Foreskin melanocyte (primary cell): ENCODE measurements at places on chromosomes 3 and 15.

- no peak for DNase-seq
Measured at GRCh38 chr15:20340331-20340811, 201.2 kb downstream of the GOLGA6L6 start.

DNA sequence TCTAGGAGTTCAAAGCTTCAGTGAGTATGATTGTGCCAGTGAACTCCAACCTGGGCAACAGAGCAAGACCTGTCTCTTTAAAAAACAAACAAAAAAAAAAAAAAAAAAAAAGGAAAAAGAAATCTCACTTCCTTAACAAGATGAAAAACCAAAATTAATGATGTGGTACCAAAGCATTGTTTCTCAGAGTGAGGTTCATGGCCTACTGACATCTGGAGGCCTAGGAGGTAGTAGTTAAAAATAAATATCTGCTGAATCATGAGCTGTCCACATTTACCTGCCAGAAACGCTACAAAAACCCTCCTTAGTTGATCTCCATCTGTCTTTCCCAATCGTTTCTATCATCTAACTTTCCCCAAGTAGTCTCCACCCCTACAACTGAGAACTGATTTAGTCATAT, 51.2 kb downstream of the EPHA6 start:
- DNase-seq = no peak

GRCh38 chr3:24225385-24225950, 269.2 kb downstream of the THRB start:
- DNase-seq = peak; percentile 35

DNA sequence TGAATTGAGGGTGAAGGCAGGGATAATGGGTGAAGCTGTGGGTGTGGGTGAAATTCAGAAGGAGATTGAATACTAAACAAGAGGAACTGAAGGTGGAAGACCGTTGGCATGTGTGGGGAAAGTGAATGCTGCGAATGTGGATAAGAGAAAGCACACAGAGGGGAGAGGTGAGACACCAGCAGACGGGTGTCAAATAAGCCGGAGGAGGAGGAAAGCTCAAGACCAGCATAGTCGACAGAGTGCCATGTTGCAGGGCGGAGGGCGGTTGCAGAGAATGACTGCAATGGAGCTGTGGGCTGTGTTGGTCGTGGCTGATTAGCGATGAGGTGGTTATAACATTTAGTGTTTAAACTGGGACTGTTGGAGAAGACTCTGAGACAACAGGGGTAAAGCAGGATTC, 16.4 kb upstream of the HCN4 start:
- no peak for DNase-seq

- DNase-seq = no peak
Measured at GRCh38 chr3:20914310-20914709, 728.3 kb upstream of the SGO1 start.

DNA sequence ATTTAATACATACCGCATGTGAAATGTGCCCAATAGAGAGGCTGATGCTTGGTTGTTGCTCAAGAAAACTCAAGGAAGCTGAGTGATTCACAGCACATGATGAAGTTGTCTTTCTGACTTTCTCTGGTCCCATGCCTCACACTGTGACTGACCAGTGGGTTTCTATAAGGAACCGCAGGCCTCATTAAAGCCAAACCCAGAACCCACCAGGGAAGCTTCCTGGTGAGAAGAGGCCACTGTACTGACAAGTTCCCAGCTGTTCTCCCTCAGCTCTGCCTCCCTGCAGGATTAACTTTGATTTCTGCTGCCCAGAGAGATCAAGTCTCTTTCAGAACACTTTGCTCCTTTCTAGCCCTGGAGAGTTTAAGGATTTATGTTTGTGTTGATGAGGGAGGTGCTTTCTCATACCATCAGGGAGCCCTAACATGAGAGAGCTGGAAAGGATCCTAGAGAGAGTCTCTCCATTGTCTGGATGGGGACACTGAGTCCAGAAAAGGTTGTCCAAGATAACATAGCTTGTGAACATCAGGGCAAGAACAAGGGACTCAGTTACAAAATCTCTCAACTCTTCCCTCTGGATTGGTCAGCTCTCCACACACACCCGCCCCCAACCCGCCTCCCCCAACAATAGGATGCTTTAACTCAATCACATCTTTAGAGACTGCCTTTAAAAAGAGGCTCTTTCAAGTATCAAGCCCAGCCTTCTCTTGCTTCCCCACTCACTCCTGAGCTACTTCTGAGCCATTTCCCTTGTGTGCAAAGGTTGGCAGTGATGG, 303.2 kb upstream of the TLE3 start:
- no peak for DNase-seq

DNA sequence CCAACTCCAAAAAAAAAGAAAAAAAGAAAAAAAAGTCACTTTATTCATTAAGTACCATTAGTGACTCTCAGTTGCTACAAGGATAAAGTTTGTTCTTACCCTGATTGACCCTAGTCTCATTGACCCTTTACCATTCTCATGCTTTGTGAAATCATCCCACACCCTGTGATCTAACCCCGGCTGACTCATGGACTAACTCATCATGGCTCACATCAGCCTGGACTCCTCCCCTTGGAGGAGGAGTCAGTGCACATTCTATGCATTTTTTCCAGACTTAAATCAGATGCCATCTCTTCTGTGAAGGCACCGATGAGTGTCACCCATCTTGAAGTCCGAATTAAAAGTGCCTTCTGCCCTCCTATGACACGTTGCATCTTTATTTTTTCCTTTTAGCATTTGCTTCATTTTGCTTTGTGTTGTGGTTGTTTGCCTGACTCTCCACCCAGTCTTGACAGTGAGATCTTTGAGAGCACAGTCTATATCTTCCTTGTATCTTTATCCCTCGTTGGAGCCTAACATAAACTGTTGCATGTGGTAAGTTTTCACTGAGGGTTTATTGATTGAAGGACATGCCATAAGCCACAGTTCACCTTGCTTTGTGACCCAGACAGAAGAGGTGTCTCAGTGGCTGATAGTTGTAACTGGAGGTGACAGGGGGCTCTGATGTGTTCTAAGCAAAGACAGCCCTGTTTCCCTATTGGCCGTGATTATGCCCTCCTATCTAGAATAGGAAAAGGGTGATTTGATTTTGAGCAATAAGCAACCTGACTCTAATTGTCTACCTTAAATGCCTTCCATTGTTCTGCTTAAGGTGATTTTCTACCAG, 72.1 kb downstream of the IL1RAP start:
- peak; percentile 88 for DNase-seq
